ENCODE measurements at places on chromosomes 1 and 21.

DNA sequence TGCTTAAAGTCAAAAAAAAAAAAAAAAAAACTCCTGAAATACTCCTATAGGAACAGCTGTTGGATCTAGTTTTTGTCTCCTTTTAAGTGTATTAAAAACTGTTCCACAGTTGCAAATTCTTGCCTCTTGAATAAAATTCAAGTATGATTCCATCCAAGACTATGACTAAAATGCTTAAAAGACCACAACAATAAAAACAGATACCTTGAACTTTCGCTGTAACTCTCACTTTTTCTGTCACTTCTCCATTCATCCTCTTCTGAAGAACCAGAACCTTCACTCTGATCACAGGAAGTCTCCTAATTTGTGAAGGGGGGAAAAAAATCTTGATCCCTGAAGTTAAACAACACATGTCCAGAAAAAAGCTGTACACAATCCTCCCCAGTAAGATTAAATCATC, 55.0 kb upstream of the PSMG1 start:
- DNase-seq, result no peak

DNA sequence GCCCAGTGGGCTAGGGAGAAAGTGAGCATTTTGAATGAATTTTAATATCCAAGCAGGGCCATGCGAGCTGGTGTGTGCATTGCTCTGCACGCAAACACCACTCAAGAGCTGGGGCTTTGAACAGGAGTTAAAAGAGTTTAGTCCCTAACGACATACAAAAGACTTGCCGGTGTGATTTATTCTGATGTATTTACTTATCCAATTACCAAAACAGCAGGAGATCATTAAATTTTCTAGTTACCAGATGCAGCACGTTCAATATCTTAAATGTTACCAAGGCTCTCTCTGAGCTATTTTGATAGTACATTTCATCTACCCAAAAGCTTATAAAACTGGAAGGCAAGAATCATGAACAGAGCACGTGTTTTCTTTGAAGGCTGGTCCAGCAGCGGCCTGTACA, 30.0 kb upstream of the DMRTA2 start:
- DNase-seq, result no peak

- no peak for DNase-seq
These were observed 13.1 kb downstream of the ZNF326 start for GRCh38 chr1:90007979-90008404.

GRCh38 chr1:94734963-94735901, 84.9 kb upstream of the SLC44A3 start:
- DNase-seq, result no peak

DNA sequence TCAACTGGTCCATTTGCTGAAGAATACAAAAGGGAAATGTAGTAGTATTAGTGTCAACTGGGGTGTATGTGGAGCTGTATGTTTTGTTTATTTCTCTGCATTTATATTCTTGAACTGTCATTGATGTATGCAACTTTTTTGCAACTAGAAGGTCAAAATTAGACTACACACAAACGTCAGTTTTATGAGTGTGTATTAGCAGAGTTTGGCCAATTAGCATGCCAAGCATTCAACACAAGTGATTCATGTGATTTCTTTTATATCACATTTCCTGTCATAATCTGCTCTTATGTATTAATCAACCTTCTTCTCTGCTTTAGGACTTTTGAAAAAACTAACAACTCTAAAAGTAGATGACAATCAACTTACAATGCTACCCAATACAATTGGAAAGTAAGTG, 211.1 kb downstream of the LRRC40 start:
- DNase-seq, result no peak

DNA sequence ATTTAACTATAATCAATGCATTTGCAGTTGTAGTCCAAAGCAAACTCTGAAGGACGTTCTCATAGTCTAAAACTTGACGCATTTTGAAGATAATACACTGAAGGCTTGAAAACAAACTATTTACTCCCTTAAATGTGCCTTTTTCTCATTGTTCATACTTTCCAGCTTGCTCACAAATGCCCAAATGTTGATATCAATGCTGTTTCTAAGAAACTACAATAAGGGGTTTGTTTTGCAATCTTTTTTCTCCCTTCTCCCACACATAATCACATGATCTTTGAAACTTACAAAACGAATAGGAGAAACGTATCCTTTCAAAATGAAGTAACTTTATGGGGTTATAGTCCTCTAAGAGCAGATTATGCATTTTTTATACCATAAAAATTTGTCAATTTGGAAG, 508.7 kb downstream of the DPYD start:
- no peak for DNase-seq

DNA sequence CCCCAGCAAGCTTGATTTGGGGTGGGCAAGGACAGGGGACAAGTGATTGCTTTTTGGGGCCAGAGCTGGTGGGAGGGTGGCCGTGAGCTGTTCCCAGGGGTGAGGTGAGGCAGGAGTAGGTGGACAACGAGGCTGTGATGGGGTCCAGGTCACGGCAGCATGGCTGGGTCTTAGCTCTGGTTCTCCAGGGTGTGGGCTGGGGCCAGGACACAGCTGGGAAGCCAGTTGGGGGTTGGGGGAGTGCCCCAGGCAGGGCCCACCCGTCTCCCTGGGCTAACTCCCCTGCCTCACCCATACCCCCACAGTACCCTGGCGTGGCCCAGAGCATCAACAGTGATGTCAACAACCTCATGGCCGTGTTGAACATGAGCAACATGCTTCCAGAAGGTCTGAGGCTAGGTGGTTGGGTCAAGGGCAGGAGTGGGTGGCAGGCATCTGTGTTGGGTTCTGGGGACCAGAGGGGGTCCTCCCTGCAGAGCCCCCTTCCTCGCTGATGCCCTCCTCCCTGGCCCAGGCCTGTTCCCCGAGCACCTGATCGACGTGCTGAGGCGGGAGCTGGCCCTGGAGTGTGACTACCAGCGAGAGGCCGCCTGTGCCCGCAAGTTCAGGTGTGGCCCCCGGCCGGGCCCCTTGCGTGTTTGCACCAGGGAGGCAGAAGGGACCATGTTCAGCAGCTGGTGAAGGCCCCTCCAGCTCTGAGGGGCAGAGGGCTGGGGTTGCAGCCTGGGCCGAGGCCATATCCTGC, 43.3 kb downstream of the COQ8A start:
- DNase-seq, result no peak

DNA sequence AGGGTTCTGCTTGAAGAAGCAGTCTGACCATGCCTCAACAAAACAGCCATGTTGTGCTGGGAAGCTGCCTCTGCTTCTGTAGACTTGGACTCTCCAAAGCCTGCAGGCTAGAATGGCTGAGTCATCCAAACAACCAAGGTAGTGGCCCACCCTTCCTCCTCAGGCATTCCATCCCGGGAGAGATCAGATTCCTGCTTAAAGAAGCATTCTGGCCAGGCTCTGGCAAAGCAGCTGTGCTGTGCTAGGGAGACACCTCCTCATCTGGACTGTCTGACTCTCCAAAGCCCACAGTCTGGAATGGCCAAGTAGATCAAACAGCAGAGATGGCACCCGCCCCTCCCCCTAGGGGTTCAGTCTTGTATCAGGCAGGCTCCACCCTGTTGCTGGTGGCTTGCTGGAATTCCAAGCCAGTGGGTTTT, 38.3 kb upstream of the F3 start:
- no peak for DNase-seq

DNA sequence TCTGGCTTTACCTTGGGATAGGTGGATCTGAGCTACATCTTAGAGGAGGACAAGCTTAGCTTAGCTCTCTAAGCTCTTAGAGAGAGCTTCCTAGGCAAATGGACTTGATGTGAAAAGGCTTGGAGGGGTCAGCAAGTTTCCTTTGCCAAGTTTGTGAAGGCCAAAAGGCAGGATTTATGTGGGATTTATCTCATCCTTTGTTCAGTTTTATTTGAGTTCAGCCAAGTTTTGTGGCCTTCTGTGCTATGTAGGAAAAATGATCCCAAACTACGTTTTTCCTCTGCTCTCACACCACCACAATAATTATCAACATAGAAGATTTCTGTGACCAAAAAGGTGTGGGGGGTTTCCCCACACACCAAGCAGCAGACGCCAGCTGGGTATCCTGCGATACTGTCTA, 26.0 kb upstream of the RNF11 start:
- DNase-seq, result no peak

DNA sequence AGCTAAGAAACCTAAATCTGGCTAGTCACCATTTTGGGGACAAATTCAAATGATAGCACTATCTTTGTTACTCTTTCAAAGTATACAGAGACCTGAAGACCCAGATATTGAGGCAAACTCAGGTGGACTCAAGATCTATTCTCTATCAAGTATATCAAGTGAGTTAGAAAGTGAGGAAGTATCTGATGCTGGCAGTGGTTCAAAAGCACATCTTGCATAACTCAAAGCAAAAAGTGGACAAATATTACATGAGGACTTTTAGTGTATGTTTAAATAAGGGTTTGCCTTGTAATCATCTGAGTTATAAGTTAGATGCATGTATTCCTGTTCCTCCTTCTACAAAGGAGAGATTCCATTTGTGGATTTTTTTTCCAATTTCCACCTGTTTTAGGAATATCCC, 338.4 kb downstream of the DISC1 start:
- DNase-seq, result no peak

DNA sequence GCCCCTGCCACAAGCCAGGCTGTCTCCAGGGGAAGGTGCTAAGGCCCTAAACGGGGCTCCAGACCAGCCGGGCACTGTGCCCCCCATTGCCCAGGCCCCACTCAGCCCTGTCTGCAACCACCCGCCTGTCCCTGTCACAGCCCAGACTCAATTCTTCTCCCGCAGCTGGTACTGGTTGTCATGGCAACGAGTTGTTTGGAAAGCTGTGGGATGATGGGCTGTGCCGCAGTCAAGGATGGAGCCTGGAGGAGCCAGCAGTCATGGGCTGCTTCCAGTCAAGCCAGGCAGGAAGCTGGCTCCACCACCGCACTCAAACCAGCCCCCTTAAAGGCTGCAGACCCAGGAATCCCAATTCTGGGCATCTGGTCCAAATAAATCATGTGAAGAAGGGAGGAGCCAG, 4.2 kb downstream of the SPOCD1 start:
- DNase-seq, result no peak

DNA sequence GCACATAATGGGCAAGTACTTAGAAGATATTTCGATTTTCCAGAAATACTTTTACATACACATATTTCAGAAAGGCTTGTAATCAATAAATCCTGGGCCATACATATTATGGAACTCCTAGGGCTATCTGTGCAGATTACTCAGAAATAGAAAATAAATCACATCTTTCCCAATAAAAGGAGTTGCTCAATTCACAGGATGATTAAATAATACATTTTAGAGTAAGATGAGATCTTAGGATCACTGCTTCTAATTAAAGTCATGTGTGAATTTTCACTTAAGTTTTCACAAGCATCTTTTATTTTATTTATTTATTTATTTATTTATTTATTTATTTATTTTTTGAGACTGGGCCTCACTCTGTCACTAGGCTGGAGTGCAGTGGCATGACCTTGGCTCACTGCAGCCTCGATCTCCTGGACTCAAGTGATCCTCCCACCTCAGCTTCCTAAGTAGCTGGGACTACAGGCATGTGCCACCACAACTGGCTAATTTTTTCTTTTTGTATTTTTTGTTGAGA, 144.2 kb downstream of the HIVEP3 start:
- DNase-seq, result no peak

DNA sequence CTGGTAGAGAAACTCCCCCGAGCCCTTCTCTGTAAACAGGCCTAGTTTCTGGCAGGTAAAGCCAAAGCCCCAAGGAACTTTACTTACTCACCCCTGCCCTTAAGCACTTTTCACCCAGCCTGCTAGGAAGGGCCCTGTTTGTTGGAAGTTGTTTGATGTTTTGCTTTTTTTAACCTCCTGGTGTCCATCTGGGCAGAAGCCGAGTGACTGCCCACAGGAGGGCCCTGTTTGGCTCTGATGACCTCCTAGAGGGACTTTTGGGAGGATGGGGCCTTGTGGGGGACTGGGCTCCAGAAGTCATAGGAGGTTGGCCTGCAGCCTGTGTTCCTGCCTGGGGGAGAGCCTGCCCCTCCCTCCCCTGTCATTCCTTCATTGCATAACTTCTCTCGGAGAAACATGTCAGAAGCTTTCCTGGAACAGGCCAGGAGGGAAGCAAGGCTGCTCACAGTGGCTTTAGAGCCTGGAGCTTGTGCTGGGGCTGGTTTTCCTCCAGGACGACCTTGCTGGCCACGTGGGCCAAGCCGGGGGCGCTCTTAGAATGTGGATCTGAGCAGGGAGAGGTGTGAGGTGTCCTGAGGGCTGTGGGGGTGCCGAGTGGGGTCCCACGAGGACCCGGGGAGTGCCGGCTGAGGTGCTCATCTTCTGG, 33.9 kb downstream of the COQ8A start:
- no peak for DNase-seq

DNA sequence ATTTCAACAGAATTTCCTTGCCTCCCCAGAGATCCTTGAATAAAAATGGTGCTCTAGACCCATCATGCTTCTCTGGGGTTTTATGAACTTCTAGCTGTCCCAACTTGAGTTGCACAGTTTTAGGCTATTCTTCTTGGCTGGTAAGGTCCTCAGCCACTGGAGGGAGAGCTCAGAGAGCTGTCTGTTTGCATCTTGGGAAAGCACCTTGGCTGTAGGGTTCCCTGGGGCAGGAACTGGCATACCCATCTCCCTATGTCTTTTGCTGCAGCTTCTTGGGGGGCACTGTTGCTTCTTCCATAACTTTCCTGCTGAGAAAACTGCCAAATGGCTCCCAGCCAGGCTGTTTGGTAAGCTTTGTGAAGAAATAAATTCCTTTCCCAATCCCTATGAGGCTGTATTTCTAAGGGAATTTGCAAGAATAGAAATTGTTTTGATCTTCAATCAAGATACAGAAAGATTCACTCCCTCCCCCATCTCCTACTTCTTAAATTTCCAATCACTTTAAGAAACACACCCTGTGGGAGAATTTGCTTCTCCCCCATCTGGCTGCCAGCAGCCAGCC, 8.2 kb upstream of the FMOD start:
- DNase-seq, result no peak

GRCh38 chr1:214458541-214458940, 92.9 kb downstream of the PTPN14 start:
- DNase-seq, result no peak
